Epithelial cell of alveolus of lung (primary cell): ENCODE measurements at places on chromosomes 6 and 20. TPM values are rescaled to one million over a fixed set of nuclear protein-coding genes. Genes with fewer than 3 reads are reported as not detected.

The SLCO4A1 gene
- total RNA-seq, result not detected in 2 replicates

The SLC22A7 gene
- total RNA-seq, result not detected in 2 replicates

The PTCRA gene
- total RNA-seq, result not detected in 2 replicates

The PGBD1 gene
- 7.2 and 8.0 TPM in 2 replicates for total RNA-seq

The C20orf141 gene
- total RNA-seq, result not detected in 2 replicates

The MUC22 gene
- not detected in 2 replicates for total RNA-seq

The FILIP1 gene
- 0.26 and 0.32 TPM in 2 replicates for total RNA-seq

The VSTM2L gene
- 1.8 and 6.1 TPM in 2 replicates for total RNA-seq

The DEFB124 gene
- total RNA-seq, result not detected in 2 replicates

The EEF1A2 gene
- 1.3 and 1.4 TPM in 2 replicates for total RNA-seq

The PXDC1 gene
- 31.9 and 49.4 TPM in 2 replicates for total RNA-seq

The MAS1 gene
- not detected in 2 replicates for total RNA-seq

The SNAP25 gene
- total RNA-seq, result 6.6 and 28.2 TPM in 2 replicates

The APCDD1L gene
- 6.3 and 12.2 TPM in 2 replicates for total RNA-seq

The EYS gene
- not detected in 2 replicates for total RNA-seq

The MYMX gene
- 2.0 TPM in 1 of 2 replicates, not detected in the other for total RNA-seq

The C6orf118 gene
- not detected in 2 replicates for total RNA-seq

The TRIM10 gene
- total RNA-seq, result not detected in 2 replicates

The SAMD5 gene
- 0.65 and 1.9 TPM in 2 replicates for total RNA-seq

The PSORS1C2 gene
- total RNA-seq, result not detected in 2 replicates

The PAX1 gene
- total RNA-seq, result not detected in 2 replicates

The PNPLA1 gene
- total RNA-seq, result not detected in 2 replicates

The CD164 gene
- 127 and 226 TPM in 2 replicates for total RNA-seq

The OR2H1 gene
- not detected in 2 replicates for total RNA-seq

The PRDM1 gene
- total RNA-seq, result 1.8 and 4.3 TPM in 2 replicates

The MROH8 gene
- total RNA-seq, result 0.39 and 2.5 TPM in 2 replicates
